CD4-positive, alpha-beta T cell (primary cell): ENCODE measurements at places on chromosomes 5 and 9.
A peak's percentile ranks its signal among the peaks of the same experiment; 100 is the strongest.

- no peak for DNase-seq
These were observed 140.1 kb downstream of the CEMIP2 start for GRCh38 chr9:71628247-71628646.

DNA sequence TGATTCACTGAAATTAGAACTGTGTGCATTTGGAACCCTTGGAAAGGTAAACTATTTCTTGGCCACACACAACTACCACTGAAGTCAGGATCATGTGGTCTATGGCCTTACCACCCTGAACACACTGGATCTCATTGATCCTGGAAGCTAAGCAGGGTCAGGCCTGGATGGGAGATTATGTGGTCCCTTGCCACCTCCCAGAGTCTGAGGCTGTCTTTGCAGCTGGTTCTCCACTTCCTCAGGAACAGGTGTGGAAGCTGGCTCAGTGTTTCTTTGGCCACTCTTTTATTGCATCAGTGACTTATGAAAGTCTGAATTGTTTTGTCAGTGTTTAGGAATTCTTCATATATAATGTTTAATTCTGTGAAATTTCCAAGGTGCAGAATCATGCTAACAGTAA, 89.2 kb downstream of the TEK start:
- DNase-seq, result no peak

DNA sequence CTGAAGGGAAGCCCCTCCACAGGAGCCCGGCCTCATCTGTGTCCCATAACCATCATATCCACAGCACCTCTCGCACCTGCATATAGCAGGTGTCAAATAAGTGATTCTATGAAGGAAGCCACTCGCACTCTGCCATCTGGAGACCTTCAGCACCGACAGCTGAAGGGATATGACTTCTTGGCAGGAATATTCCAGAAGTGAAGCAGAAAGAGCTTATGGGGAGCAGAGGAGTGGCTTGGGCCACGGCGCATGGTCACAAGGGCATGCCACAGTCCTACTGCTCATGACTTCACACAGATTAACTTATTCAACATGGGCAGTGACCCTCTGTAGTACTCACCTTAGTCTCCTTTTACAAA, 80.9 kb downstream of the NSUN2 start:
- no peak for DNase-seq

GRCh38 chr5:145943674-145944121, 7.3 kb downstream of the SH3RF2 start:
- DNase-seq, result no peak

DNA sequence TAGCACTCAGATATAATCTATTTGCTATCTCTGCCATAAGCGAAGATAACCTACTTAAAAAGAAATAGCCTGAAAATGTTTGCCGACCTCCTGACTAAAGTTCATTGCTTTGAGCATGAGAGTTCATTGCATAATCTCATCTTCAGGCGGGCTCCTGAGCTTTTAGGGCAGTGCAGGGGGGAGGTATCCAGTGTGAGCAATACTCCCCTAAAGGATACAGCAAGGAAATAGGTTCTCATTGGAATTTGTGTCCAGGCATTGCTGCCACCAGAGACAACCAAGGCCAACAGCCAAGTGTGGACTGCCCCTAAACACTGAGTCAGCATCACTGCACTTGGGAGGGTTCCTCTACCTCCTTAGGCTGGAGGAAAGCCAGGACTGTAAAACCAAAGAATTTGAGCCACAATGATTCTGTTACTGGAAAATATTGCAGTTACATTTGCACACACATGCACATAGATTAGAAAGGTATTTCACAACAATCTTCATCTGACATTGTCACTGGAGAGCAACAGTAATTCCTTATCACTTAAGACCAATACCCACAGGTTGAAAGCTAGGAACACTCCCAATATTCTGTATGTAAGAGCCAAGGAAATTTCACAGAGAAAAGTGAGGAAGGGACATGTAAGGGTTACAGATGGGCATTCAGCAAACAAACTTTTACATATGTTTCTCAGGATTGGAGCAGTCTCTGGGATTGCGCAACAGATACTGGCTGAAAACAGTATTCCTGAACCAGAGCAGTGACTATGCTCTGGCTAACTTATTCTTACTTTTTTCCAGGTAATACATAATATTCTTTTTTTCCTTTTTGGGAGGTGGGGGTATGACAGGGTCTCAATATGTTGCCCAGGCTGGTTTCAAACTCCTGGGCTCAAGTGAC, 98.6 kb upstream of the TLE1 start:
- no peak for DNase-seq

DNA sequence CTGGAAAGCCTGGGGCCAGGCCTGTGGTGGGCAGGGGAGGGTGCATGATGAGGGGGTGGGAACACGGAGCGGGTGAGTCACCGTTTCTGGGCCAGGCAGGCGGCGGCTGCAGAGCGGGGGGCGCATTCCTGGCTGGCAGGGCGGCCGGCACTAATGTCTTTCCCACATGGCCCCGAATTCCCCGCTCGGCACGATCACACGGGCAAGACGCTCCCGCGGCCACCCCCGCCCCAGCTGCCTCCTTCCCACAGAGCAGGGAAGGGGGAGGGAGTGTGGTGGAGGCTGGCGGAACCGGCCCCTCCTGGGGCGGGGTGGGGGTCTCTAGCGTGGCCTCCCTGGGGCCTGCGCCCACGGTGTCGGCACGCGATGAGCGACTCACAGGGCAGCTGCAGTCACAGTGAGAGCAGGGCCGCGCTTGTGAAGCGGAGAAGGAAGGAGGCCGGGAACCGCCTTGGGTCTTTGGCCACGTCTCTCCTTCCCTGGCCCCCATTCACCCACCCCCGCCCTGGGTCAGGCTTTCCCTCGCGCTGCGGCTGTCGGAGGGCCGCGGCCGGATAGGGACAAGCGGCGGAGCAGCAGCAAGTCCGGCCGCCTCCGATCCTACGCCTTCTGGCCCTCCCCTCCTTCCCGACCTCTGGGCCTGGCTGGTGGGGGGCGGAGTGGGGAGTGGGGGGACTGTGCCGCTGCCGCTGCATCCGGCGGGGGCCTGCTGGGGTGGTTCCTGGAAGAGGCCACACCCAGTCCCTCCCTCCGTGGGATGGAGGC, 48.9 kb downstream of the CXXC5 start:
- peak; percentile 49 for DNase-seq

- no peak for DNase-seq
These were observed 78.8 kb downstream of the SLC1A1 start for GRCh38 chr9:4569101-4569500.

DNA sequence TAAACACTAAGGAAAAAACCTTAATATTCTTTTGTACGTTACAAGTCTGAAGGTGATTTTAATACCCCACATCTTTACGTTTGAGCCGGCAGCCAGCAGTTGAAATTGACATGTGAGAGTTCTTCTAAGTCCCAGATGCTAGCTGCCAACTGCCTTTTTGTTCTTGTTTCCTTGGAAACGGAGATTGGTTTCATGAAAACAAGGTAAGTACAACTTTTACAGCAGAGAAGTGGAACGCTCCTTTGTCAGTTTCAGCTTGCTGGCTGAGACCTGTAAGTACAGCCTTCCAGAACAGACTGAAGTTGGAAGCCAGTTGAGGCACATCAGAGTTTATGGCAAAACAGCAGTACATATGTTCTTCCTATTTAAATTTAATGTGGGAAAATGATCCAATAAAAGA, 1018.4 kb upstream of the ARRDC3 start:
- no peak for DNase-seq

DNA sequence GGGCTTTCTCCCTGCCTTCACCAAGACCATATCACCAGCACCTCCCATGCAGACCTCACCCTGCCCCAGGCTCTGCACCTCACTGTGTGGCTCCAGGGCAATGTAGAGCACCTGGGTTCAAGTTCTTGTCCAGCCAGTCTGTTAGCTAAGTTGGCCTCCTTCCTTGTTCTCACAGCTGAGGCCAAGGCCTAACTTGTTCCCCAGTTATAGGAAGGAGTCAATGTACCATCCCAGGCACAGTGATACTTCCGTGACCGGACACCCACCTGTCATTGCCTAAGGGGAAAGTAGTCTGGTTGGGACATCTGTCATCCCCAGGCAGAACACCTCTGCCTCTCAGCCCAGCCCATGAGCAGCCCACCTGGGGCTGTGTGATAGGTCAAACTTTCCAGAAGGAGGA, 14.4 kb upstream of the ARAP3 start:
- no peak for DNase-seq

DNA sequence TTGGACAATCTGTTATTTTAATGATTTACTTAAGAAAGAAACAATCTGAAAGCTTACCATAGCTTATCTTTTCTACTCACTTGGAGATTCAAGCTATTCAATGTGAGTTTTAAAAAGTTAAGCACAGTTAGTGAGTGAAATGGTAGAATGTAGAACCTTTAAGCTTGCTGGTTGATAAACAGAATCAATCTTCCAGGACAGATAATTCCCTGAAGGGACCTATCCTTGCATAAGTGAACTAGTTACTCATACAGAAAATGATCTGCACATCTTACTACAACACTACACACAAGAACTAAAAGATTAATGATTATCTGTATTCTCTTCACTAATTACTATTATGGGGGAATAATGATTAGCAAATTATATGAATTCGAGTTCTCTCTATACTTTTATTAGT, 165.6 kb downstream of the PALM2AKAP2 start:
- no peak for DNase-seq

DNA sequence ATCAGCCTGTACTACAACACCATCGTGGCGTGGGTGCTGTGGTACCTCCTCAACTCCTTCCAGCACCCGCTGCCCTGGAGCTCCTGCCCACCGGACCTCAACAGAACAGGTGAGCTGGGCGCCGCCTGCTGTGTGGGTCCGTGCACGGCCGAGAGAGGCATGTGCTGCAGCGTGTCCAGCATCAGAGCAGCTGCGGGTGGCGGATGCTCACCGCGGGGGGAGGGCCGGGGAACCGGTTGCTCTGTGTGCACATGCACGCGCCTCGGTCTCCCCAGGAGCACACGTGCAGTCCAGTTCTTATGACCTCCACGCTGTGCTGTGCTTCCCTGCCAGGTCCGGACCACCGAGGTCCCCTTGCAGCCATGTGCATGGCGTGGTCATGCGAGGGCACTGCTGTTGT, 7.6 kb downstream of the SLC6A18 start:
- DNase-seq, result no peak

- DNase-seq, result no peak
These were observed 37.7 kb downstream of the SAR1B start for GRCh38 chr5:134594797-134595457.

GRCh38 chr9:93297659-93298497, 113.9 kb downstream of the WNK2 start:
- DNase-seq, result no peak

DNA sequence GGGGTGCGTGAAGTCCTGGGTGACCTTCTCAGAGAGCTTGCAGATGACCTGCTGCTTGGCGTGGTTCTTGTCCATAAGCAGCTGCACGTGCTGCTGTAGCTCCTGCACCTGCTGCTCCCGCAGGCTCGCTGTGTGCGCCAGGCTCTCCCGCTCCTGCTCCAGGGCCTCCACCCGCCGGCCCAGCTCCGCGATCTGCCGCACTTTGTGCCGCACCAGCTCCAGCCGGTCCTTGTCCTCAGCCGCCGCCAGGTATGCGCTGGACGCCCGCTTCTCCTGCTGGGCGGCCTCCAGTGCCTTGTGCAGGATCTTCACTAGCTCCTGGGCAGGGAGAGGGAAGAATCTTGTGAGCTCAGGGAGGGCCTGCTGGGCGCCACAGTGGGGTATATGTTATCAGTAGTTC, 28.5 kb upstream of the CORO2A start:
- DNase-seq, result no peak

DNA sequence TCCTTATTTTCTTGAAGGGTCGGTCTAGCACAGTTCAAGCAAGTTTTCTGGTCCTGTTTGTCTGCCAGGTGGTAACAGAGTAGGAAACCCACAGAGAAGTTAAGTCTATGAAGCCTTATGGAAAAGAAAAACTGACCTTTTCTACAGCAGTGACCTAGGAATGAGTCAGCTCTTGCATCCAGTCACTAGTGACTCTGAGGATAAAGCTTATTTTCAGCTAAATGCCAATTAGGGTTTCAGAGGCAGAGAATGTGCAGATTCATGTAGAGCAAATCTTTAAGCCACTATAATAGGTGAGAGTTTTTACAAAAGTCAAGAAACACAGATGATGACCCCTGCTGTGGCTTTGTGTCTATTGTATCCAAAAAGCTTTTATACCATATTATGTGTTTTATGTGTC, 100.7 kb downstream of the CWC27 start:
- DNase-seq, result no peak

GRCh38 chr5:40492056-40492455, 187.7 kb upstream of the PTGER4 start:
- no peak for DNase-seq

DNA sequence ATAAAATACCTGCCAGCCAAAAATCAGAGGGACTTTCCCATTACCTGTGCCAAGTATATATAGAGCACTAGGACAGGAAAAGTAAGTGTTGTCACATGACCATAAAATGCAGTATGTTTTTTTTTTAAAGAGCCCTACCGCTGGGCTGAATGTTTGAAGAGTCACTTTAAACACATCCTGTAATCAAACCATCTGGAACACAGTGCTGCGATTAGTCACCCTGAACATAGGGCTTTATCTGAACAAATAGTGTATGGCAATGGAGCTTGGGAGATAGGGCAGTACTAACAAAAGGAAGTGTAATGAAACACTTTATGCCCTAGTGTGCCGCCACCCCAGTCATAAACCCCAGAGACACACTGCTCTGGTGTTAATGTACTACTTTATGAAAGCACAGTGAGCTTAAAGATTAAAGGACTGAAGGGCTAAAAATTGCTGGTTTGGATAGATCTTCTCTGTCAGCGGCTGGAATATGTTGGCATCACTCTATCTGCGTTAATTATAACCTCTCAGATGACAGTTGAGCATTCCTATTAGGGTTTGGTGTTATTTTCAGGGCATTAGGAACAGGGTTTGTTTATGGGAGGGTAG, 90.4 kb downstream of the ZNF608 start:
- DNase-seq, result no peak

DNA sequence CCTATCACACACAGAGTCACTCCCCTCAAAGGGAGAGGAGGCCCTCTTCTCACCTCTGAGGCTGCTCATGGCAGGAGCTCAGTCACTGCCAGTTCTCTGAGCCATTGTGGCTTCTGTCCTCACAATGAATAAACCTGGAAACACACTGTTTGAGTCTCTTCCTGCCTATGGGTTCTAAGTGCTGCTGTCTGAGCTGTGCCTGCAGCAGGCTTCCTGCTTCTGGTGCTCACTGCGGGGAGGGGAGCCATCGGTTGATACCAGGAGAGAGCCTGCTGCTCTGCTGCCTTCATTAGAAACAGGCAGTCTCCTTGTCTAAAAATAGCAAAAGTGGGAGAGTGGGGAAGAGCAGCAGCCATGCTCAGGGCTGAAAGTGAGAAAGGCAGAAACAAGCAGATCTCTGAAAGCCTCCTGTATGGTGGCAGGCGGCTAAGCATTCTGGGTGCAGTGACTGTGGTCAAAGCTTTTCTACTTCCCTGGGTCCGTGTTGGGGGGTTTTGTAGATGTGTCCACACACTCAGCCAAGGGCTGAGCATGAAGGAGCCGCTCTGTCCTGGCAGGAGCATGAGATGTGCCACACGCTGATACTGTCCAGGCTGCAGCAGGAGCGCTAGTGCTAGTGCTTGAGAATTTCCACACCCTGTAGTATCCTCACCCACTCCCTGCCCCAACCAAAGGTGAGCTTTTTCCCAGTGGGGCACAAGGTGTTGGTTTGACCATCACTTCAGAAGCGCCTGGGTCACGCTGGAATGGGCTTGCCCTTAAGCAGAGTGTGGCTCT, 34.2 kb downstream of the PRKACG start:
- no peak for DNase-seq
